Inflammatory macrophage (primary cell): ENCODE measurements at places on chromosomes 6 and 20.

- DNase-seq: no peak
These were observed 174.6 kb downstream of the CLIC5 start for GRCh38 chr6:45841062-45841461.

GRCh38 chr6:16057446-16057845 is 71.4 kb upstream of the MYLIP start:
- no peak for DNase-seq

DNA sequence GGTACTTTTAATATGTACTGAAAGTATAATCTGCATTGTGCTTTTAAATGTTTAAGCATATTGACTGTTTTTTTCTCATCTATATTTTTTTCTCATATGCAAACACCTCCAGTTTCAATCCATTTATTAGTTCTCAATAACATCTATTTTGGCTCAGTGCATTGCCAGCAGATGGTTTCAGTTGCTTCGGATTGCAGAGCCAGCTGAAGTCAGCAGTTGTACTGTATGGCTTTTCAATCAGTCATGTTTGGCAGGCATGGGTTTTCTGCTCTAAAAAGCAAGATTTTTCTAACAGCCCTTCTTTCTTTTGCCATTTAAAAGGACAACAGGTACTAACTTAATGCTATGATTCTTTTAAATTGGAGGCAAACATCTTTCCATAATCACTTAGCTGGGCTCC is 121.2 kb downstream of the CD109 start:
- DNase-seq: no peak

DNA sequence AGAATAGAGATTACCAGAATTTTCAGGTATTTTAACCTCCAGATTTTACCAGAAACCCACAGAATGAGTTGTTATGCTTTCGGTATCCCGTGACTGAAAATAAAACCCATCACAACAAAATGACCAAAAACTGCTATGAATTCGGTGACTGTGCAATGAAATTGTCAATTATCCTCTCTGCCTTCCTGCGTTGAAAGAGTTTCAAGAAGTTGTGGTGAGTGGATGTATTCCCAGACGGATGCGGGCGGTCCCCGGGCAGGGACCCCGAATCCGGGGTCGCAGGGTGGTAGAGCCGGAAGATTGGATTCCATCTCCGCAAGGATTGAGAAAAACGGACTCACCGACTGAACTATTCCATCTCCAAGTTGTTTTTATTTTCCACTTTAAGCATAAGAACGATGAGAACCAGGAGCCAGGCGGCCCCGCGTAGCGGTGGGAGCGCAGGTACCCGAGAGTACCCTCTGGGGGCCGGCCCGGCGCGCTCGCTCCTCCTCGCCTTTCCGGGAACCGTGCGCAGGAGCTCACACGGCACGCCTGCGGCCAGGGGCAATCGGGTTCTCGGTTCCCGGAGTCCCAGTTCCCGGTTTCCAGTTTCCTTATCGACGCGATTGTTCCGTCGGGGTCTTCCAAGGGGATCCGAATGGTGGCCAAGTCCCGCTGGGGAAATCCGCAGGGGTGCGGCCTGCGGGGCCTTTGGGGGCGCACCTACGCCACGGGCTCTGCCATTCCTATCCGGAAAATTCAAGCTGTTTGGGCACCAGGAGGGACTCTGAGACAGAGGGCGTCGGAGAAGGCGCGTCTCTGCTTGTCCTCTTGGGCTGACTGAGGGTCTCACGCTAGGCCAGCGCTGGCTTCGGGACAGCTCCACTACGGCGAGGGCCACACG is 104.9 kb upstream of the PRDM1 start:
- DNase-seq: peak; percentile 22

GRCh38 chr6:143726015-143726647 is 48.4 kb downstream of the PHACTR2 start:
- DNase-seq: no peak

DNA sequence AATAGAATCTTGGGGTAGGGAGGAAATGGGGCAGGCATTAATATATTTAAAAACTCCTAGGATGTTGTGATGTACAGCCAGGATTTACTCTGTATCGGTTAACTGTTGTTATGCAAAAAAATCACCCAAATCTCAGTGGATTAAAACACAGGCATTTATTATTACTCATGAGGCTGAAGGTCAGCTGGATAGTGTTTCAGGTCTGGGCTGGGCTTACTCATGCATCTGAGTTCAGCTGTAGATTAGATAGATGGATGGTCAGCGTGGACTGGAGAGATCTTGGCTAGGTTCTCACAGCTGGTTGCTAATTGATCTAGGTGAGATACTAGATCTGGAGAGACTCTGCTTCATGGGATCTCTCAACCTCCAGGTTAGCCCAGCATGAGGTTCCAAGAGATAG is 131.4 kb downstream of the BTBD3 start:
- no peak for DNase-seq

- DNase-seq: peak; percentile 62
These were observed 919.0 kb downstream of the KIF16B start for GRCh38 chr20:15654208-15654649.

DNA sequence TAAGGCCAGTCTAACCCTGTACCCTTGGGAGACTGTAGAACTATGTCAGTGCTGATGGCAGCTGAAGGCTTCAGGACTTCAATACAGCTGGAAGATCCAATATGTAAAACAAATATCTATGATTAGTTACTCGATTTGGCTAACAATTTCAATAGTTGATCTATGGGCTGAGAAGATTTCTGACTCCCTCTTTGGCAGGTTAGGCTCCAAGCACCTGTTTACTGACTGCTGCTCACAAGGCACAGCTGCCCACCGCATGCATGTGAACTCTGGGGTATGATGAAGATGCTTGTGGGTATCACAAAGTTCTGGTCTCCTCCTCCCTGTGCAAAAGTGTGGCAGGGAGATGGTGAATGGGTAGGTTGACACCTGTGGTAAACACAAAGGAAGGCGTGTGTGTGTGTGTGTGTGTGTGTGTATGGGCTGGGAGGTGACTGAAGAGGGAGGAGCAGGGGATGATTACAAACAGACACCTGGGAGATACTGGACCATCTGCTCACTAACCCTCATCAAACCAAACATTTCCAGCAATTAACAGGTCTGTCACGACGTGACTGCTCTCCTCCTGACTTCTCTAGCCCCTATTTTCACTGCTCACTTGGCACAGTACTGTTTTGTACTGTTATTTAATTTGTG is 18.1 kb downstream of the ELMO2 start:
- no peak for DNase-seq

DNA sequence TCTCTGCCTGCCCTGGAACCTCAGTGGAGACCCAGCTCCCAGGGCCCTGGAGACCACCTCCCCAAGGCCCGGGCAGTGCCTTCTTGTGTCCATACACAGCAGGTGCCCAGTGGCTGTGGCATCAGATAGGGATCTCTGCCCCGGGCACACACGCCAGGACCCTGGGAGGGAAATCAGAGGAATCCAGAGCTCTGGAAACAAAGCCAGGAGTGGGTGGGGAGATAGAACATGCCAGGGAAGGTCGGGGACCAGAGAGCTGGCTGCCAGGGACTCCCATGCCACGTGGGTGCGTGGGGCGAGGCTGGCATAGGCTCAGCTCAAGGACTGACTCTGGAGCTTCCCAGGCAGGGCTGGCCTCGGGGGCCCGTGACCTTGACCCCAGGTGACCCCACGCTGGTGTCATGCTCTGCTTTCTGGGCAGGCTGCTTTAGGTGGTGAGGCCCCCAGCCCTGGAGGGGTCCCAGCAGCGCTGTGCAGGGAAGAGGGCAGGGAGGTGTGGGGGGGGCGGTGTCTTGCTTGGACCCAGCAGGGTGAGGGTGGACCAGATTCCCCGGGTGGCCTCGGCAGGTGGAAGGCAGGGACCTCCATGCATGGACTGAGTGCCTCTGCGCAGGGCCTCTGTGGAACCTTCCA is 17.6 kb upstream of the GATA5 start:
- DNase-seq: no peak

DNA sequence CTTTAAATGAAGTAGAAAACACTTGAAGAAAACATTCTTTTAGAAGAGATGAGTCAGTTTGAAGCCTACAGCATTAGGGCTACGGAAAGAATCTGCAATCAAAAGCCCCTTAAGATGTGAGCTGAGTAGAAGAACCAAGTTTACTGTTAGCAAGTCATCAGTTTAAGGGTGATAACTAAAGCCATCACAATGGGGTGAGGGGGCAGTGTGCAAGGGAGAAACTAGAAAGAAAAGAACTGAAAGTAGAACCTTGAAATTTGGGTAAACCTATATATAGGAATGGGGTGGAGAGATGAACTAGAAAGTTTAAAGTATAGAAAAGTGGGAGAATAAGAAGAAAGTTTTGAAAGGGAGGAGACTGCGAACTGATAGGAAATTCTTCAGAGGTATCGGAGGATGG is 212.9 kb downstream of the COL19A1 start:
- no peak for DNase-seq

DNA sequence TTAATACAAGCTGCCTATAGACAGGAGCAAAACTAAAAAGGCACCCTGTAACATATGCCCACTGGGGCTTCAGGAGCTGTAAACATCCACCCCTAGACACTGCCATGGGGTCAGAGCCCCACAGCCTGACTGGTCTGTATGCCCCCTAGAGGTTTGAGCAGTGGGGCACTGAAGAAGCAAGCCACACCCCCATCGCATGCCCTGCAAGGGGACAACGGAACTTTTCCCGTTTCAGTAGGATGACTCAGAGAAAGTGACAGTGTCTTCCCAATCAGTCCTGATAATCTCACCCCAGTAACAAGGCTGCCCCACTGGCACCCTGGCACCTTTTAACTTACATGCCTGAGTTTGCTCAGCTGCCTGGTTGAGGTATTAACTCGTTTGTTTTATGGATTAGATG is 35.9 kb downstream of the BEND3 start:
- DNase-seq: no peak

- DNase-seq: no peak
These were observed 16.9 kb upstream of the ELMO2 start for GRCh38 chr20:46423342-46423741.
